ENCODE measurements at places on chromosomes 5 and 9.

GRCh38 chr9:24011009-24011717 is 185.1 kb upstream of the ELAVL2 start:
- no peak for DNase-seq

DNA sequence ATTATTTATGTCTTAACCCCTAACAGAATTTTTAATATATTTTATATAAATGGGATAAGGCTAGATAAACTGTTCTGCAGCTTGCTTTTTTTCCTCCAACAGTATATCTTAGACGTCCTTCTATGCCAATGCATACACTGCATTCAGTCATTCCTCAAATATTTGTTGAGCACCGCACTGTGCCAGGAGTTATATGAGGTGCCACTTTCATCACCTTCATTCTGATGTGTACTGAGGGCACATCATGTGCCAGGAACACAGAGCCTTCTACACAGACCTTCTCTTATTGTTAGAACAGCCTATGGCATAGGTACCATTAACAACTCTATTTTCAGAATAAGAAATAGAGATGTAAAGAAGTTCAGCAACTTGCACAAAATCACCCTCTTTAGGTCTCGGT is 570.1 kb downstream of the CDK5RAP2 start:
- DNase-seq, result no peak

DNA sequence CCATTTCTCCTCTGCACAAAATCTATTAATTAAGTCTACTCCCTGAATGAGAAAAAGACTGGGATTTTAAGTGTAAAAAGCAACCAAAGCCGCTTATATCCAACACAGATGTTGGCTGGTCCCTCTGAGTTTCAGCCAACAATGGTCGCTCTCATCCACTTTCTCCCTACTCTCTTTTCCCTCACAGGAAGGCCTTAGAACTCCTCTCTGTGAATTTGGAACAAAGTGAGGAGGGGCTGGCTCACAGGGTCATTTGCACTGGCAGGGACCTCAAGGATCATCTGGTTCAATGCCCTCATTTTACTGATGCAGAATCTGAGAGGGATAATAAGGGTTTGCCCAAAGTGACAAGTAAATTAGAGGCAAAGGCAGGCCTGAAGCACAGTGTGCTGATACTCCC is 64.0 kb downstream of the DPYSL3 start:
- DNase-seq, result no peak

GRCh38 chr5:167948251-167948650 is 343.2 kb upstream of the WWC1 start:
- no peak for DNase-seq

DNA sequence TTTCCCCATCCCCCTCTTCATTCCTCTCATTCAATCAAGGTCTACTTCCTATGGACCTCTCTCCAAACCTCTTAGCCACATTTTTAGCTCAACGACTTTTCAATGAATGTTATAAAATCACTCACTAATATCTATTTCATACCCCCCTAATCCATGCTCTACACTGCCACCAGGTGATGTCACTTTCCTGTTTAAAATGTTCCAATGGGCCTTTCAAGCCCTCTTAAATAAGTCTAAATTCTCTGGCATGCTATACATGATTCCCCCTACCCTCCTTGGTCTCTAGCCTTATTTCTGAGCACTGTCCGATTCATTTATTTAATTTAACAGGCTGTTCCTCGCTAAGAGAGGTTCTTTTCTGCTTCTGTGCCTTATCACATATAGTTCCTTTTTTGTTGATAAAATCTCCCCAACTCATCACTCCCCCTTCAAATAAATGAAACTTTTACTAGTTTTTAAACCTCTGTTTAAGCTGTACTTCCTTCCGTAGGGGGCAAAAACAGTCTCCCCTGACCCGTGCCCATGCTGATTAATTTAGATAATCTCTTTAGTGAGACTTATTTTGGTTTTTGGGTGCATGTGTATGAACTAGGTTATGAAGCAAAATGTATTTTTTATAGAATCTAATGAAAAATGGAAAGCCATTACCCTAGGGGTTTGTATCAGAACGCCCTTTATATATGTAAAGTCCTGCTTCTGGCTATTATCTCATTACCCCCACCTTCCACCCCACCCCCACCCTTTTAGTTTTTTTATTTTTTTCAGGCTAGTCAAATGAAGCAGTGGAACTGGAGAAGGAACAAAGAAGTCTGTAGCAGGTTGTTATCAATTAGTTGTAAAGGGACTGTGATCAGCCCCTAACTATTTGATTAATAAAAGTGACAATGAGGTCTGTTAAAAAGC is 9.0 kb downstream of the ABHD17B start:
- DNase-seq, result no peak

DNA sequence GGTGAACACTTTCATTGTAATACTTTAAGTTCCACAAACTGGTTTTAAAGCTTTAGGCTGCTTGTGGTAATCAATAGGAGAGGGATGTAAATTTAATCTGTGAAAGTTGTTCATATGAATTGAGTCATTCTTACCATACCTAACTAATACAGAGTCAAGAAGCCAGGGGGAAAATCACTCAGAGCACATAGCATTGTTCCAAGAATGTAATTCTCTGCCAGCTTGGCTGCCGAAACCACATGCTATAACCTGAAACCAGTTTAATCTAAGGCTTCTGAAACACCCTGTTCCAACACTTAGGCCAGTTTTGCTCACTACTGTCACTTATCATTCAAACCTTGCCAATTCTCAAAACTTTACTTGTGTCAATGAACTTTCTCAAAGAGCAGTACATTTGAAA is 528.8 kb upstream of the GRAMD2B start:
- no peak for DNase-seq

- no peak for DNase-seq
These were observed 147.8 kb downstream of the OXCT1 start for GRCh38 chr5:41722359-41722950.

- DNase-seq, result no peak
These were observed 38.7 kb upstream of the ANKRD34B start for GRCh38 chr5:80608731-80609130.

DNA sequence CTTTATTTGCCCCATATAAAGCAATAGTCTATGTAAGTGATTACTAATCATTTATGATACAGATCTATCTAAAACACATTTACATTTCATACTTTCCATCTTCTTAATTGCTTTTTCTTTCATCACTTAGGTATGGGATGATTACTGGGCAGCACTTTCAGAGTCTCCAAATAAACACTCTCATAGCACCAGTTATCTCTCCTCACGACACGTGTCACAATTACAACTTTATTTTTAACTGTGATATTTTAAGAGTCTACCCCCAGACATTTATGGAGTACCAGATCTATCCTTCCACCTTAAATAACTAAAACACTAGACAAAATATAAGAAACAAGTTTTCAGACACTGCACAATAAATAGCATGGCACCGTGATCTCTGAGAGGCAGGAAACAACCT is 32.9 kb downstream of the HOMER1 start:
- no peak for DNase-seq

DNA sequence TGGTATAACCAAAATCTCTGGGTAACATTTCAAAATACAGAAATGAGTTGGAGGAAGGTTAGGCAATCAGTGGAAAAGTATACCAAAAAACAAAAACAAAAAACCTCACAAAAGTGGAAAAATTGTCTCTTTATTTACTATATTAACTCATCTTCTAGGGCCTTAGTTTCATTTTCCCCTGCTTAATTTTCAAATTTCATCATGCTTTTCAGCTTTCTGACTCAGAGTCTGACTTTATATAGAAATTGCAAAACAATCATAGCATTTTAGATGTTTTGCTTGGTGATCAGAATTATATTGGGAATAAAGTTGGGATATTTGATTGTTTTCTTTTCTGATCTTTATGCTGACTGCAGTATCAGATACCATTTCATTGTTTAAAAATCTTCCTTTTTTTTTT is 257.0 kb upstream of the PRR16 start:
- DNase-seq, result no peak

DNA sequence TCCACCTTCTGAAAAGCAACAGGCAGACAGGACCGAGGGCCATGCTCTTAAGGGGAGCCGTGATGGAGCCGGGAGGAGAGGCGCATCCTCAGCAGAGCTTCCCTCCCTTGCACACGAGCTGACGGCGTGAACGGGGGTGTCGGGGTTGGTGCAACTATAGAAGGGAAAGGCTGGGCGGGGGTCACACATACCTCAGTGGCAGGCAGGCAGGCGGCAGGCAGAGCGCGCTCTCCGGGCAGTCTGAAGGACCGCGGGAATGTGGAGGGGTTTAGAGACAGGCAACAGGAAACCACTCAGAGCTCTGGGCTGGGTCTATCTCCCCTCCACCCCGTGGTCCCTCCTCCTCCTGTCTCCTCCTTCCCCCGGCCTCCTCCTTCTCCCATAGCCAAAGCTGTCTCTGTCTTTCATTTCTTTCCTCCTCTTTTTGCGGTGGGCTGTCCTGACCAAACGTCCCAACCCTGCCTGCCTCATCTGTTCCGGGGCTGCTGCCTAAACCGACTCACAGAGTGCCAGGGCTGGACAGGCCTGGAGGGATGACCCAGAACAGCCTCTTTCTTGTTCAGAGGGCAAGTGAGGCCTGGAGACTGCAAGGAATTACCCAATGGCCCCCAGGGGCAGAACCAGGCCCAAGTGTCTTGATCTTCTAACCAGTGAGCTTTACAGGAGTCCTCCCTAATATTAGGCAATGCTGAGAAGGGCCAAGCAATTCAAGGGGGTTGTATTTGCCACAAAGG is at the start of gene SPARC:
Gene SPARC, minus strand, starts transcription at position 242 of the 734 bp plus-strand sequence. CDS start 10,727 bp downstream, outside the sequence.
- DNase-seq, result peak; percentile 87

DNA sequence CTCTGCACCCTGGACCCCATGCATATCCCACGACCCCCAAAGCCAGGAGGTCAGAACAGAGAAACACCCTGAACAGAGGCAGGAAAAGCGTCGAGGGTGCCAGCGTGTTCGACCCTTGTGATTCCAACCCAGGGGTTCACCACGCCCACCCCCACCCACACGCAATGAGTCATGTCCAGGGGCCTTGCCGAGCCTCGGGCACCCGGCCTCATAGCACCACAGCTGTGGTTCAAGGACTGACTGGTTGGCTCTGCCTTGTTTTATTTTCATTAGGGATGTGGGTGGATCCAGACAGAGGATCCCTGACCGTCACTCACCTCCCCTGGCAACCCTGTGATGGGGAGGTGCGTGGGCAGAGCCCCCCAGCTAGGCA is 9.5 kb upstream of the QSOX2 start:
- DNase-seq, result no peak

GRCh38 chr9:98584059-98584458 is 124.7 kb downstream of the GABBR2 start:
- DNase-seq, result no peak

DNA sequence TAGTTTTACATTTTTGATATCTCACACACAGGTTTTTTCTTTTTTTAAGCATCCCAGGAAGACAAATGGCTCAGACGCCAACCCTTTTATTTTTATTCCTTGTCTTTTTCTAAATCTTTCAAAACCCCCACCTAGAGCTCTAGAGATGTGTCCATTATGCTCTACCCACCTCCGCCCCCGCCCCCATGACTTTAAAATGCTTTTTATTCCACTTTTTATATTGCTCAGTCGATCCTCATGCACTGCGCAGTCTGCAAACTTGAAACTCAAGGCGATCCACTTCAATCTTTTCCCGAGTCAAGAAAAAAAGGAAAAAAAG is 411 bp upstream of the MAT2B start:
- no peak for DNase-seq

GRCh38 chr9:87227456-87227855 is 270.2 kb upstream of the DAPK1 start:
- DNase-seq, result no peak

DNA sequence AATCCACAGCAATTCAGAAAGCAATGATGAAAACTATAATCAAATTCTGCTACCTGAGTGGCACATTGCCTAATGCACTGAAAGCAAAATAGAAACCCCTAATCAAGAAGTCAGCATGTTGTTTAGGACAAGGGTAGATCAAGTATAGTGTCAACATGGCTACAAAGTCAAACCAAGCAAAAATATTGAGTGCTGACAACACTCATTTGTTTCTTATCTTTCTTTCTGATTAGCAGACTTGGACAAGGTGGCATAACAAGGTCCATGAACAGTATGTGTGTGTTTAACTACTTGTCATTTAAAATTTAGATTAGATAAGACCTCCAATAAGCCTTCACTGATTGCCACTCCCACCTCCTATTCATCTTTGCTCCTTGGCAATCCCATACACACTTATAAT is 332.4 kb downstream of the KIAA0825 start:
- DNase-seq, result no peak

- DNase-seq, result no peak
These were observed 13.2 kb downstream of the P4HA2 start for GRCh38 chr5:132214491-132214890.

GRCh38 chr5:107529618-107530017 is 141.1 kb downstream of the EFNA5 start:
- no peak for DNase-seq

GRCh38 chr5:54669845-54670244 is 152.3 kb downstream of the SNX18 start:
- DNase-seq, result no peak

- no peak for DNase-seq
These were observed 79.3 kb downstream of the TLE1 start for GRCh38 chr9:81609782-81610739.

DNA sequence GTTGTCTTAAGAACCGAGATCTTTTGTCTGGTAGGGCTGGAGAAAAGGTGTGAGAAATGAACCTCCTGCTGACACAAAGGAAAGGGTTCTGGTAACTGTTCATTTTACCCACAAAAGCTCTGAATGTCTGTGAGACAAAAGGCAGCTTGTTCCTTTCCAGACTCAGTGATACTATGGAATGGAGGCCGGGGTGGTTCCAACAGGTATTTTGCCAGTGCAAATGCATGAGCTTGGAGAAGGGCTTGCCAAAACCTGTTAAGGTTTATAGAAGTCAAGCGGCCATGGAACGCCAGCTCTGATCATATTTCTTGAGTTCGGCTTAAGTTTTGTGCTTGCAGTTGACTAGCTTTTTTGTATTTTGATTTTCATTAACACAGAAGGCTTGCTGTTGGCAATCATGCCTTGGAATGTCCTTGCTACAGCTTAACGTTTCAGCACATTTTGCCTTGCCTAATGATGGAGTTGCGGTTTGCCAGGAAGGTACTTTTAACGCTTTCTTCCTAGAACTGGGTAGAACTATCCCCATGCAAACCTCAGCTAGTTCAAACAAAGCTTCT is 328.6 kb downstream of the PIK3R1 start:
- no peak for DNase-seq

GRCh38 chr9:132894862-132895835 is 16.5 kb downstream of the SPACA9 start:
- DNase-seq, result no peak

- DNase-seq, result no peak
These were observed 108.1 kb upstream of the MVB12B start for GRCh38 chr9:126218359-126219125.

DNA sequence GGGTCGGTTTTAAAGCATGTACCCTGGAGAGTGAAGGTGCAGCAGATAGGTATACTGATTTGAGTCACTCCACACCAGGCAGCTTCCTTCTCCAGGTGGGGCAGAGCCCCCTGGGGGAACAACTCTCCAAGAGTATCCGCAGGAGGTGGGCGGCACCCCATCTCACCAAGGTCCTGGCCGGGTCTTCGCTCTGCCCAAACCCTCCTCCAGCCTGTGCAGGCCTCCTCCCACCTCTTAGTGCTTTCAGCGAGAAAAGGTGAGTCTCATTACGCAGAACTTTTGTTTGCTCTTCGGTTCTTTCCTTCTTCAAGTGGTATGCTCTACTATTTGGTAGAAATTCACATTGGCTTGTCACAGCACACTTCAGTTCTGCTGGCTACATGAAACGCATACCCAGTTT is 13.7 kb downstream of the SPACA9 start:
- no peak for DNase-seq

All from ecto neural progenitor cell (in vitro differentiated cells).